ENCODE measurements at places on chromosomes 5 and 9. TPM values are rescaled to one million over a fixed set of nuclear protein-coding genes. Genes with fewer than 3 reads are reported as not detected.

TAF1L gene
- 0.31 TPM for total RNA-seq

GDF9 gene
- 0.94 TPM for total RNA-seq

NEUROG1 gene
- total RNA-seq: 1.6 TPM

FGD3 gene
- total RNA-seq: 32.2 TPM

KIF2A gene
- 333 TPM for total RNA-seq

RAD17 gene
- total RNA-seq: 30.0 TPM

ADCY2 gene
- total RNA-seq: 23.2 TPM

CLIC3 gene
- not detected for total RNA-seq

EQTN gene
- total RNA-seq: 8.1 TPM

FIBCD1 gene
- total RNA-seq: 1.3 TPM

DCTN4 gene
- 157 TPM for total RNA-seq

REEP5 gene
- total RNA-seq: 94.8 TPM

MPDZ gene
- 70.4 TPM for total RNA-seq

SLC6A3 gene
- not detected for total RNA-seq

NMUR2 gene
- total RNA-seq: not detected

IL31RA gene
- not detected for total RNA-seq

FBXW11 gene
- 123 TPM for total RNA-seq

All from parietal lobe (tissue), 2 donors.